ENCODE measurements at places on chromosomes 1 and 21.

DNA sequence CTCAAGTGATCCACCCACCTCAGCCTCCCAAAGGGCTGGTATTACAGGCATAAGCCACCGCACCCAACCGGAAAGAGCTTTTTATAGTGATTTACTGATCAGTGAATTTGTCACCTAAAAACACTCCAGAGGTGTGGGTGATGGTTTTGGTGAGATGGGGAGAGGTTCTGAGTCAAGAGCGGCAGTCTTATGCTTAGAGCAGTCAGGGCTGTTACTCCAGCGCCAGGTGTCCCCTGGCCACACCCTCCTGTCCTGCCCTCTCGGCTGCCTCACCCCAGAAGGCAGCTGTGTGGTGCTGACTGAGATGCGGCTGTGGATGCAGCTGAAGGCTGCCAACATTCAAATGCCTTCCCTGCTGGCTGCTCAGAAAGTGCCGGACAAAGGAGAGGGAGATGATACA, 94.5 kb upstream of the LPGAT1 start:
- no peak for DNase-seq

DNA sequence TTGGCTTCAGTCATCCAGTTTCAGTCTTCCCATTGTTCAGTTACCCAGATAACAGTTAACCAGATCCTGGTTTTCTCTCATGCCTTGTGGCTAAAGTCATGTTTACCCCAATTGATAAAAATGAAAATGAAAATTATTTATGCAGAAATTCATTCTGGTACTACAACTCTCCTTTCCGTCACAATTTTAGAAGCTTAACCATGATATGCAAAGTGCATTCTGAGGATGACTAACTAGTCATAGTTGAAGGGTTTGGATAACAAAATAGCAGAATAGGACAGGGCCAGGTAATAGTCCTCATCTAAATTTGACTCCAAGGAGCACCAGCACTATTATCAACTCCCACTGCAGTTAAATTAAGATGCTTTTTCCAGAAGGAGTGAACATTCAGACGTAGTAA, 94.7 kb downstream of the NTMT2 start:
- no peak for DNase-seq

DNA sequence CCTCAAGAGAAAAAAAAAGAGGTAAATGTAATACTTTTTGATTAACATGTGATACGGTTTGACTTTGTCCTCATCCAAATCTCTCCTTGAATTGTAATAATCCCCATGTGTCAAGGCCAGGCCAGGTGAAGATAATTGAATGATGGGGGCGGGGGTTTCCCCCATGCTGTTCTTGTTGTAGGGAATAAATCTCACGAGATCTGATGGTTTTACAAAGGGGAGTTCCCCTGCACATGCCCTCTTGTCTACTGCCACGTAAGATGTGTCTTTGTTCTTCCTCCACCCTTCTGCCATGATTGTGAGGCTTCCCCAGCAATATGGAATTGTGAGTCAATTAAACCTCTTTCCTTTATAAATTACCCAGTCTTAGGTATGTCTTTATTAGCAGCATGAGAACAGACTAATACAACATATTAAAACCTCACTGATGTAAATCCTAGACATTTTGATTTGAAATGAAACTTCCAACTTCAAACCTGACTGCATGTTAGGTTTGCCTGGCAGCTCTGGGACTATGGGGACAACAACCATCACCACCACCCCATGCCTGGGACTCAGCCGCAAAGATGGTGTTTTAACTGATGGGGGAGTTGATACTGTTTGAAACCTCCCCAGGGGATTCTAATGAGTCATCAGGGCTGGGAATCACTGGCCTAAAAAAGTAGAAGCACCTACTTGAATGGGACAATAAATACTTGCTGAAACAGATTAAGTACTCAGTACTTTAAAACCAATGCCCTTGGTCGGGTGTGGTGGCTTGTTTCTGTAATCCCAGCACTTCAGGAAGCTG, 32.8 kb upstream of the BACH1 start:
- DNase-seq: no peak

GRCh38 chr1:51373898-51374297, 43.5 kb upstream of the TTC39A start:
- DNase-seq: no peak

DNA sequence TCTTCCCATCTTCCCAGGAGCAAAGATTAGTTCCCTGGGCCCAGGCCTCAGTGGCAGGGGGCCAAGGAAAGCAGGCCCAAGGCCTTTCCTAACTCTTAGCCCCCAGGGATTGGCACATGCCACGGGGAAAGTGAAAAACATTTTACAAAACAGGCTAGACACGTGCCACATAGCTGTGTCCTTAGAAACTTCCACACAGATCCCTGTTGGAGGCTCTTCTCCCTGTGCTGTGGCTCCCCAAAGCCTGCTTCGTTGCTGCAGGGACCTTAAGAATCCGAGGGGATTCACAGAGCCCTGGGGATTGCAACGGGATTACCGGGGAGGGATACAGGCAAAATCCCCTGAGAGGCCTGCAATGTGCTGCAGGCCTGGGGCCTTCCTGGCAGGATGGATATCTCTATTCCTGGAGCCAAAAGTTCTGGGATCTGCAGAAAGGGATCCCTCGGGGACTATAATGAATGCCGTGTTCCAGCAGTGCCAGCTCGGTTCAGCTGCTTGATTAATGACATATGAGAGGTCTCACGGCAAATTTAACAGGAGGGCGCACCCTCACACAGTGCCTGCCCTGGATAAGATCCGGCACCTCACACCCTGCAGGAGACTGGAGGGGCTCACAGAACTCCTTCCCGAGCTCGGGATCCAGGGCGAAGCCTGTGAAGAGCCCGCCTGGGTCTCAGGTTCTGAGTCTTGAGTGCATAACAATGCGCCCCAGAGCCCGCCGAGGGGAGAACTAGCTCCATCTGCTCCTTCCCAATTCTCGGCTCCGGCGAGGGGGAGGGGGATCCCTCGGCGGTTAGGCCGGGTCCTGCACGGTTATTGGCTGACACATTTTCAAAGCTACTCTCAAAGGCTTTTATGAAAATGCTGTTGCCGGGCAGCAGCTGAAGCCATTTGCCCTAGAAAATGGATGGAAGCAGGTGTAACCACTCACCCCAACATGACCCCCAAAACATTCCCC, 15.3 kb upstream of the RGS8 start:
- DNase-seq: no peak

DNA sequence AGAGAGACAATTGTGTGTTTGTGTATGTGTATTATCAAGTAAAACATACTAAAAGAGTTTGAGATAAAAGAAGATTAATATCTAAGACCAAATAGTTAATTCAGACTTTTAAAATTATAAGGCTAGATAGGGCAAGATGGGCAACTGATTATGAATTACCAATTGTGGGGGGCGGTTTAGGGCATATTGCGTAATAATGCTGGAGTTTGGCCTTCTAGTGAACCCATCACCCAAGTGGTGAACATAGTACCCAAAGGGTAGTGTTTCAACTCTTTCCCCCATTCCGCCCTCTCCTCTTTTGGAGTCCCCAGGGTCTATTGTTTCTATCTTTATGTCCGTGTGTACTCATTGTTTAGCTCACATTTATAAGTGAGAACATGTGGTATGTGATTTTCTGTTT, 55.4 kb downstream of the FRRS1 start:
- no peak for DNase-seq

GRCh38 chr1:188782220-188782841, 1695.3 kb downstream of the BRINP3 start:
- no peak for DNase-seq

DNA sequence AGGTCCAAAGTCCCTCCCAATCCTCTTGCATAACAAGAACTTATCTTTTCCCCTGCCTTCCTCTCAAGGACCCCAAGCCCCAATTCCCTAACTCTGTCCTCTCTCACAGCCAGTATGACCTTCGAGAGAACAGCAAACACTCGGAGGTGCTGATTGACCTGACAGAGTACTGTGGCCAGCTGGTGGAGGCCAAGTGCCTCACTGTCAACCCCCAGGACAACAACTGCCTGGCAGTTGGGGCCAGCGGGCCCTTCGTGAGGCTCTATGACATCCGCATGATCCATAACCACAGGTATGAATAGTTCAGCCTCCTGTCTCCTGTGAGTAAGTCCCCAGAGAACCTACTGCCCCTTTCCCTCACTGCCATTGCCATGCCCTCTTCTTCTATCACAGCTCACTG, 29.9 kb upstream of the TMEM222 start:
- DNase-seq: no peak

- no peak for DNase-seq
These were observed 20.2 kb upstream of the SLC19A1 start for GRCh38 chr21:45562402-45562801.

GRCh38 chr21:43342301-43342881, 84.5 kb downstream of the SIK1 start:
- DNase-seq: no peak

DNA sequence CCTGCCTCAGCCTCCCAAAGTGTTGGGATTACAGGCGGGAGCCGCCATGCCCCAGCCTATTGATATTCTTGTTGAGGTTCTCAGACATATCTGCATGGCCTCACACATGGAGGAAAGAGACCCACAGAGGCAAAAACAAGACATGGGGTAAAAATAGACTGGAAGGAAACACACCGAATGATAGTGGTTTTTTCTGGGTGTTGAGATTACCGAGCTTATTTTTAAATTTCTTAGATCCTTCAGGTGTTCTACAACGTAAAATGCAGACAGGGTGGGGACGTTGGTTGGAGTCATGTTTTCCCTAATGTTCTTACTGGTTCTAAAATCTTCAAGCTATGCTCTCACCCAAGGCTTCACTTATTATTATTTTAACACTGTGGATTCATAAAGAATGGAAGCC, 23.9 kb upstream of the RUNX3 start:
- DNase-seq: peak; percentile 33

GRCh38 chr1:165536016-165536415, 7.8 kb upstream of the LRRC52 start:
- DNase-seq: no peak

GRCh38 chr1:90716552-90717355, at the start of gene BARHL2:
Gene BARHL2 (minus strand): TSS chr1:90717302. CDS start chr1:90717195, 107 bp downstream.
- no peak for DNase-seq

GRCh38 chr1:107776900-107777663, 187.9 kb downstream of the VAV3 start:
- no peak for DNase-seq

Measured in CD8-positive, alpha-beta T cell (primary cell).